ENCODE measurements at places on chromosomes 2 and 18.
A peak's percentile ranks its signal among the peaks of the same experiment; 100 is the strongest.

GRCh38 chr2:131724019-131724418 lies 196.3 kb downstream of the CCDC74A start:
- no peak for DNase-seq

DNA sequence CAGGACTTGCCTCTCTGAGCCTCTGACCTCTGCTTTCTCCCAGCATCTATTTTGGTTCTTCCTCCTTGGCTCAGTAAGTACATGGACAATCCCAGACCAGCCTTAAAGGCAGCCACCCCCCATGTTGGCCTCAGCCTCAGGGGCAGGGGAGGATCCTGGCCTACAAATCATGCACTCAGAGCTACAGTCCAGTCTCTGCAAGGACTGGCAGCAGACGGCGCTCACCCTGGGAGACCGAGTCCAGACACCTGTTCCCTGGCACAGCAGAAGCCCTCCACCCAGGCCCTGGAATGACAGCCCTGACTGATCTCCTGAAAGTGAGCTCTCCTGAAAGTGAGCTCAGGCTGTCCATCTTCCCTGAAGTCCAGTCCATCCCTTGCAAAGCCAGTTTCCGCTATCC lies 25.7 kb upstream of the PTPN4 start:
- DNase-seq, result no peak

- DNase-seq, result no peak
These were observed 32.7 kb upstream of the RUFY4 start for GRCh38 chr2:218036371-218036770.

GRCh38 chr2:172725746-172726145 lies 9.9 kb upstream of the RAPGEF4 start:
- no peak for DNase-seq

DNA sequence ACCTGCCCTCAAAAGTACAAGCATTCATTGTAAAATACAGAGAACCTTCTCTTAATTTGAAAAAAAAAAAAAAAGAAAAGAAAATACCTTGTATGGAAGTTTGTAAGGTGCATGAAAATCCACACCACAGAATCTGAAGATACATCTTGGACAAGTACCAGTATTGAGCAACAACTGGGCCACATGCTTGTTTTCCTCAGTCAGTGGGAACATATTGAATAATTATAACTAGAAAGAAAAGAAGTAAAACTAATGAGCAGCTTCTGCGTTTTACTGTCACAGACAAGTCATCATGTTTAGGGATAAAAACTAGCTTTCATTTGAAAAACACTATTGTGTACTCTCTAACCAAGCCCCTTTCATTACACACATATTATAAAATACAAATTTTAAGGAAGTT lies 5.8 kb upstream of the PEX13 start:
- no peak for DNase-seq

DNA sequence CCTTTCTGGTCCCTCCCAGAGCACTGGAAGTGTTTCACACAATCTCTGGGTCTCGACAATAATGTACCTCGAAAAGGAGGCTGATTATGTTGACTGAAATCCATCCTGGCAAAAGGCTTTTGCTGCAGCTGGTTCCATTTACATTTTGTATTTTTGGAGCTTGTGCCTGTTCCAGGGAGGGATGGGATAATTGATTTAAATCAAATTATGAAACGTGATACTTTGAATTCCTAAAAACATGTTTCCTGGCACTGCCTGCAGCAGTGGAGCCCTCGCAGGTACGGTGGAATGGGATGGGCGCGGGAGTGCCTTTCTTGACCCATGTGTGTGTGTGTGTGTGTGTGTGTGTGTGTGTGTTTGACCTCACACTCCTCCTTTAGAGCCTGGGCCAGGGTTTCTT lies 455.5 kb upstream of the MEIS1 start:
- DNase-seq, result no peak

GRCh38 chr2:4047961-4048891 lies 344.9 kb downstream of the DCDC2C start:
- no peak for DNase-seq

- DNase-seq, result no peak
These were observed 22.3 kb upstream of the MBOAT2 start for GRCh38 chr2:9025746-9026145.

GRCh38 chr2:173652311-173652710 lies 297.6 kb downstream of the CDCA7 start:
- DNase-seq, result no peak

DNA sequence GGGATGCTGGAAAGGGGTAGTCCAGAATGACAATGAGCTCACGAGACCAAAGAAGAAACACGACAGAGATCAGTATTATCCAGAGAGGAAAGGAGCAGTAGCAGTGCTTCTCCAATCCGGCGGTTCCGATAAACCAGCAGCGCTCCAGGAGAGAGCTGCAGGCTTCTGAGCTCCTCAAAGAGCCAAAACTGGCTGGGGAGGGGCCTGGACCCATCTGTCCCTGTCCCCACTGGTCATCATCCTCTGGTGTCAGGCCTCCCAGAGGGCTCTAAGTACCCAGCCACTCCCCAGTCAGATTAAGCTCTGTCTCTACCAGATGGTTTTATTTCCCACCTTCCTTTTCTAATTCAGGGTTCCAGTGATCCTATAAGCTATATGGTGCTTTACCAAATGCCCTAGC lies 23.2 kb downstream of the DNAJC27 start:
- no peak for DNase-seq

DNA sequence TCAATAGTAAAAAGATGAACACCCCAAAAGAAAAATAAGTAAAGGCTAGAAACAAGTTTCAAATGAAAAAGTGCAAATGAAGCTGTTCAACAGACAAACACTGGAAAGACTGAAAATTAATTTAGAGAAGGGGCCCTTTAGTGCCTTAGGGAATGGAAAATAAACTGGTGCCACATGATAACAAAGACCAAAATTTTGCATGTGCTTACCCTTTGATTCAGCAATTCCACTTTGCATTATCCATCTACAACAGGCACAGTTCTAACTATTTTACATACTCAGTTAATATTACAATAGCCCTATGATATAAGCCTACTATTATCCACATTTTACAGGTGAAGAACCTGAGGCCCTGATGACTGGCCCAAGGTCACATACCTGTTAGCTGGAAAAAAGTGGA lies 183.9 kb downstream of the NBAS start:
- no peak for DNase-seq

DNA sequence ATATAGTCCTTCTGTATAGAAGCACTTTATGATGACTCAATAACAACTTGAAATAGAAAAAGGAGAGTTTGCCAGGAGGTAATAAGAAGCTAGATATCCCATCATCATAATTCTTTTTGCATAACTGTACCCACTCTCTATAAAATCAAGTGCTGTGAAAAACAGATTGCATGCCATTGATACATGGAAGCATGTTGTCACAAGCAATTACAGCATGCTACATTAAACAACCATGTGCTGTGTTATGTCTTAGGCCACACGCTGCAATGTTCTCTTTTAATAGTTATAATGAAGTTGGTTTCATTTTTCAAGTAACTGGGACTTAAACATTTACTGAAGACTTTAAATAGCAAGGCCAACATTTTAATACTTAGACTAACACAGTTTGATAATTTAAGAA lies 264.2 kb downstream of the RPRM start:
- no peak for DNase-seq

- DNase-seq, result no peak
These were observed 91.4 kb downstream of the ALPK2 start for GRCh38 chr18:58537272-58538038.

GRCh38 chr2:85887566-85888019 lies 1.2 kb downstream of the ST3GAL5 start:
- DNase-seq, result peak; percentile 40

GRCh38 chr2:73822276-73822675 lies 6.5 kb upstream of the STAMBP start:
- DNase-seq, result no peak

- DNase-seq, result no peak
These were observed 296.3 kb upstream of the KCNJ3 start for GRCh38 chr2:154402213-154402612.

DNA sequence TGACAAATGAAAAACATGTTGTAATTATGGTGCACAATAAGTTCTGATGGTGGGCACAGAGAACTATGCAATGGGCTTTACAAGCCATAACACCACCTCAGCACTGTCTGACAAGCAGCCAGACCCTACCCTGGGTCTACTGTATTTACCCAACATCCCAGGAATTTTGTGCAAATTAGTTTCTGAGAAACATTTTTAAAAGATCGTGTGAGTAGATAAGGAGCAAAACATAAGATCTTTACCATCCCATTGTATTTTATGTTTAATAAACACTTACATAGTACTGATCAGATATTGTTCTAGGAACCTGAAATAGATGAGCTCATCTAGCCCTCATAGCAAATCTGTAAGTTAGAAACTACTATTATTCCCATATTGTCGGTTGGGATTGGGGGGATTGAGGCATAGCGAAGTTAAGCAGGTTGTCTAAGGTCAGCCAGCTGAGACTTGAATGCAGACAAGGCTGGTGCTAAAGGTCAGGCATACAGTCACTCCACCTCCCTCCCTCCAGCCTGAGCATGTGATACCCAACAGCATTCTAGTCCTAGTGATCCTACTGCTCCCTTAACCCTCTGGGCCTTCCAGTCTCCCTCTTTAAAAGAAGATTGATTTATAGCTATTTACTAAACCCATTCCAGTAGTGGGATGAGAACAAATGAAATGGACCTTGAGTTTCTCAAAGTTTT lies 67.4 kb upstream of the STAM2 start:
- DNase-seq, result no peak

- DNase-seq, result no peak
These were observed 1571.5 kb upstream of the NXPH2 start for GRCh38 chr2:140351692-140352091.

DNA sequence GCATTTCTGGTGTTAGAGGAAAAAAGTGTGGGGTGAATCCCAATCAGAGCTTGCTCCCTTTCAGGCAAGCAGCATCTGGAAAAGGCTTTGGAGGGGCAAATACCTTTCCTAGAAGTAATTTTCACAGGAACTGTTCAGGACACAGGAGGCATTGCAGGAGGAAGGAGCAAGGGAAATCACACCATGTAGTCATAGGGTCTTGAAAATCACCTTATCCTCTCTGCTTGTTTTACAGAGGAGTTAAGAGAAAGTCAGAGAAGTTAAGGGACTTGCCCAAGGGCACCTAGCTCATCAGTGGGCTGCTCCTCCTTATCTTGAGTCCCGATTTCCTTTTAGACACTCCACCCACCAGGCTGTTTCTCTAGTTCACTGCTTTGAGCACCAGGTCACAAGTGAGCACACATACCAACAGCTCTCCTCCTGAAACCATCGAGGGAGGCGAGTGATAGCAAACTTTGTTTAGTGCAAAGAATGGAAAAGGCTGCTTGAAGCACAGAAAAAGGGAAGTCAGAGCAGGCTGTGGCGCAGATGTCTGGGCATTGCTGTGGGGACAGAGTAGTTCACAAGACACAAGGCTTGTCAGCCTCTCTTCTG lies 89.2 kb upstream of the CXCR4 start:
- DNase-seq, result no peak

GRCh38 chr2:11325961-11326676 lies 18.3 kb downstream of the ROCK2 start:
- DNase-seq, result no peak

- DNase-seq, result no peak
These were observed 71.9 kb downstream of the ALPK2 start for GRCh38 chr18:58557008-58557435.

GRCh38 chr2:128580988-128581848 lies 262.6 kb upstream of the HS6ST1 start:
- no peak for DNase-seq

DNA sequence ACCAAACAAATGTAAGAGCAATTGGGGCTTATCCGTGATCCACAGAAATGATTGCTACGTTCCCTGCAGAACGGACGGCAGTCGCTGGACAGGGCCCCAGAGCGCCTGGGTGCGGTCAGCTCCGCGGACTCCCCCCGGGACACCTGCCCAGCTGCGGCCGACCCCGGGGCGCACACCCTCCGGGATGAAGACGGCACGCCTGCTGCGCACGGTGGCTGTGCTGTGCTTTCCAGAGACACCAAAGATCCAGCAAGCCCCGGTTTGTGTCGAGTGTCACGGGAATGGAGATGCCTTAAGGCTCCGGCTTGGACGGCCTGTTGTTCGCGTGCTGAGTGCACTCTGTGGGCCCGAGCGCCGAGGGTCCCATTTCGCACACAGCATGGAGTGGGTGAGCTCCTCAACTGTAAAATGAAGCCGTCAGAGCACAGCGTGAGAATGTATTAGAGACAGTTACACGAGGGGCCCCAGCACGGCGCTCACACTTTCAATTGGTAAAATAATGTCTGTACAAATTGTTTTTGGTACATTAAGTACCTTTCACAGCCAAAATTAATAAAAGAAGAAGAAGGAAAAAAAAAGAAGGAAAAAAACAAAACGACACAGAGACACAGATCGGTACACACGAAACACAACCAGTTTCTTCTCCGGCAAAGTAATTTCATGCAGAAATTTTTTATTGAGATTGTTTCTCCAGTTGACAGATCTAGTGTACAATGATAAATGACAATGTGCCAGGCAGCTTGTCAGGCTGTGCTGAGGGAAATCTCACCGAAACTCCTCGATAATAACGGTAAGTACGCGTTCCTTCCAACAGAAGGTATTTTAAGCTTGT lies 615.8 kb upstream of the SALL3 start:
- no peak for DNase-seq

- no peak for DNase-seq
These were observed 33.3 kb downstream of the LONRF2 start for GRCh38 chr2:100289020-100289419.

DNA sequence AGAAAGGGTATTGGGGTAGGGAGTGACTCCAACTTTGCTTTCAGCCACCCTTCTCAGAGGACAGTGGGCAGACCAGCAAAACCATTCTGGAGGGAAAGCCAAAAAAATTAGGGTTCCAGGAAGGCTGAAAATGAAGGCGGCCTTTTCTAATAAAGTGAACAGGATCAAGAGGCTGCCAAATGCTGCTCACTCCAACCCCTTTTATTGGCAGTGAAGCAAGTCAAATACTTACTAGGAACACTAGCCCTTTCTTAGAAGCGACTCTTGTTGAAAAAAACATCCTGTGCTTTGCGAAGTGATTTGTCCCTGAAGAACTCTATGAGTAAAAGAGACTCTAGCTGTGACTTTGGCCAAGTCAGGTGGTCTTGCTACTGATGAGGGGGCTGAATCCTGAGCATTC lies 83.6 kb upstream of the CYP1B1 start:
- no peak for DNase-seq

GRCh38 chr18:27540111-27540510 lies 355.0 kb upstream of the CHST9 start:
- DNase-seq, result no peak

DNA sequence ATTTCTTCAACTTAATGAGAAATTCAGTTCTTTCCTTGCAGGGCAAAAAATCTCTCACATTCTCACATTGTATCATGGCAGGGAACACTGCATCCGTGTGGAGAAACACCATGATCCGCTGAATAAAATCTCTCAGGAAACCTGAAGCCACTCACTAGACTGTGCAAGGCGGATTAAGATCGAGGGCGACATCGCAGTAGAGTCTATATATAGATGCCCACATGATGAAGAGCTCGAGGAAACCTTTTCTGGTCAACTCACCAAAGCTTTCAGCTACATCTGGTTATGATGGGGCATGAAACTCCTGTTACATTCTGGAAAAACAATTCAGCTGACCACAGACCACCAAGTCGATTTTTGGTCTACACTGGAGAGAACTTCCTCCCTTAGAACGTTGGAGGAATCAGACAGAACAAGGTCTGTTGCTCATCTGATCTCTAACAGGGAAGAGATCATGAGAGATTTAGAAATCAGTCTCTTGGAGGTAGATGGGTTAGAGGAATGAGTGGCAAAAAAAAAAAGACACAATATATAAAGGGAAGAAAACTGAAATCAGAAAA lies 162.9 kb upstream of the ZNF516 start:
- DNase-seq, result no peak
